ENCODE measurements at places on chromosomes 2 and 18.
A peak's percentile ranks its signal among the peaks of the same experiment; 100 is the strongest.

DNA sequence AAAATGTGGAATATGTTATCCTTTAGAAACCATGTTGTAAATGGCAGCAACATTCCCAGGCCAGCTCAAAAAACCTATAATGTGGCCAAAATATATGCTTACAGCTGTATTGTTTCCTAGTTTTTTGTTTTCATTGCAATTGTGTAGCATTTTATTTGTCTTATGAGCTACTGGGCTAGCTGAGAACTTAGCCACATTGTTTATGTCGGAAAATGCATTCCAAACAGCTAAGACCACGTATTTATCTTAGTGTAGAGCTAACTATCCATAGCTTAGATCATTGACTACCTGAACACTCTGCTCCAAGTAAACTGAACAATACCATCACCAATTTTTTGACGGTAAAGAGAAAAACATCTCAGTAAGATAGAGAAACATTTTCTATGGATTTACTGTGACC lies 38.4 kb downstream of the METAP1D start:
- DNase-seq: no peak

DNA sequence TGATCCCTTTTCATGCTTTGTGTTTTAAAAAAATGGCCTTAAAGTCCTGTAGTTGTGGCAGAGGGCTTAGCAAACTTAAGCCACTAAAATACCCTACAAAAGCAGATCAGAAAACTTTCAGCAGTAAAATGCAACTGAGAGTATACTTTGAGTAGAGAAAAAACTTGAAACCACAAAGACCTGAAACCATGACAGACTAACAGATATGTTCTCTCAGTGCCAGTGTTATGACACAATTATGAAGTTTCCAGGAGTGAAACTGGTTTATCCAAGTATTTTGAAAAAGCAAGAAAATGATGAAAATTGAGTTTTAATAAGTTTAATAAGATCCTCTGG lies 74.5 kb downstream of the SPRED2 start:
- DNase-seq: no peak

DNA sequence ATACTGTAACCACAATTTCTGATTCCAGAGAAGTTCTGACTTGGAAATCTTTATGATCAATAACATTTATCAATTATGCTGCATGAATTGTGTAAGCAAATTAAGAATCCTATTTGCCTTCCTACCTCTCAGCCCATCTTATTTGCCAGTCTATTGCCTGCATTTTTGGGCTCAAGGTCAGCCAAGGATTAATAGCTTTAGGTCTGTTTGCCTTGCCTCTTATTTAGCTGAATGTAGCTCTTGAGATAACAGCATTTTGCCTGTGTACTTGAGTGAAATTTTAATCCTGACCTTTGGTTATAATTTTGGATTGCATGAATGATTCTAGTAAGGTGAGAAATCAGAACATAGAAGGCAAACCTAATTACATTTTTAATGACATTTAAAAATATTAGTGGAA lies 51.2 kb downstream of the MYO3B start:
- DNase-seq: no peak

GRCh38 chr2:26196683-26197418 lies 24.0 kb downstream of the GAREM2 start:
- no peak for DNase-seq

DNA sequence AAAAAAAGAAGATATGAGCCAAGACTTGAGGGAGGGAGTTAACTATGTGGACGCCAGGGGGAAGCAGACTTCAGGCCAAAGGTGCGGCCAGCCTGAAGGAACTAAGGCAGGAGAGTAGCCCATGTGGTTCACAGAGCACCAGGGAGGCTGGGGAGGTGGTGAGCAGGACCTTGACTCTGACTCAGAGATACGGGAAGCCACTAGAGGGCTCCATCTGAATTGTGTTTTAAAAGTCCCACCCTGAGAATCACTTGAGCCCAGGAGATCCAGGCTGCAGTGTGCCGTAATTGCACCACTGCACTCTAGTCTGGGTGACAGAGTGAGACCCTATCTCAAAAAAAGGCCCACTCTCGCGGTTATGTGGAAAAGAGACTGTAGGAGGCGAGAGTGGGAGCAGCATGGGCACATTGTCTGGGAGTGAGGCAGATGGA lies 12.3 kb downstream of the CEP192 start:
- peak; percentile 55 for DNase-seq

Measured in AG08396 (cell line).